ENCODE measurements at places on chromosomes 7 and 10.

GRCh38 chr10:98608411-98608810, 161.7 kb upstream of the HPS1 start:
- peak; percentile 39 for DNase-seq

- DNase-seq, result no peak
These were observed 7.4 kb upstream of the STEAP4 start for GRCh38 chr7:88314061-88314491.

DNA sequence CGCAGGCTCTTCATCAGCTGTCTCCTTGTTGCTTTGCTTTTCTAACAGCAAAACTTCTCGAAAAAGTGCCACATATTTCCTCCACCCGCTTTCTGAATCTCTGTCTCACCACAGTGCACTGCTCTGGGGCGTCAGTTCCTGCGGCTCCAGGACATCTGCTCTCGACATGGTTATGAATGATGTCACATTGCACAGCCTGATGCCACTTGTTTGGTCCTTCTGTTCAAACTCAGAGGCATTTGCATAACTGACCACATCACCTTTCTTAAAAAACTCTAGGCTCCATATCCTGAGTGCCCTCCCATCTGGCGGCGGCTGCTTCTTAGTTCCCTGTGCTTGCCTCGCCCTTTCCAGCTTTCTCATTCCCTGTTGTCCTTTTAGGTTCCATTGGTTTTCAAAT, 469.3 kb upstream of the COBL start:
- no peak for DNase-seq

DNA sequence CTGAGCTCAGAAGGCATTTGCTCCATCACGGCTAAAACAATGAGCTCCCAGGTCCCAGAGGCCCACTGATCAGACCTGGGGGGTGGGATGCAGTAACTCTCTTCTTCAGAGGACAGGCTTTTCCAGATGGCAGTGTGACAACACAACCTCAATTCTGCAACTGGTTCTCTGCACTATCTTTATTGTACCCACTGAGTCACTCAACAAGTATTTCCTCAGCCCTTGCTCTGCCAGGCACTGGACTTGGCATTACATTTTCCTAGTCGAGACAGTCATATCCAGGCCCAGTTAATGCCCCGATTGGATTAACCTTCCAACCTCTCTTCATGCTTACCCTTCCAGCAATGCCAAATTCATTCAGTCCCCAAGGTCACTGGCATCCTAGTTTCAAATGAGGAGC, 72.6 kb downstream of the JAZF1 start:
- DNase-seq, result no peak

Measured in AG10803 (cell line).